NCI-H748 treated with DMSO at 0.1 percent for 48 hours (cell line): ENCODE measurements at places on chromosomes 1 and 21.

DNA sequence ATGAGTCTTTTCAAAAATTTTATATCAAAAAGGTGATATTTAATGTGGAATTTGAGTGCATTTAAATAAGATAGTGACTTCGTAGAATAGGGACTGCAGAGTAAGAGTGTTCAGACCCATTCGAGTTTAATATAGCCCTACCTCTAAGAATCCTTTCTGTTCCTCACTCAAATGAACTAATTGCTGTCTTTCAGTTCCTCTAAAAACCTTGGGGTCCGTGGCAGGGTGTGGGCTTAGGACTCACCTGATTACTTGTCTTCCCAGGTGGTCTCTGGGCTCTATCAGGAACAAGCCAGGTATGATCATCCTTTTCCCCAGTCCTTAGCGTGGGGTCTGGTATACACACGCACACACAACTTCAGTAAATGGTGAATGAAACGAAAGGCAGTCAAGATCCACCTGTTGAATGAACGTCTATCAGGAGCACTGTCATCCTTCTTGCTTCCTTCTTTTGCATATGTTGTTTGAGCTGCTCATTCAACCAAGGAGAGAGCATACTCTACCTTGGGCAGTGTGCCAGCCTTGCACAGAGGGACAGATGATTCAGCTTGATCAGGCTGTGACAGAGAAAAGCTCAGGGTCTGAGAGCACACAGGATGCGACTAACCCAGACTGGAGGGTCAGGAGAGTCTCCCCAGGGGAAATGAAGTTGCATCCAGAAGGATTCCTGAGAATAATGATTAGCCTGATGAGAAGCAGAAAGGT, 1.2 kb upstream of the RNF11 start:
- DNase-seq: peak; percentile 63

- DNase-seq: no peak
Measured at GRCh38 chr21:41754479-41754891, 12.4 kb downstream of the RIPK4 start.

GRCh38 chr1:209585672-209586071, 2.2 kb downstream of the CAMK1G start:
- peak; percentile 36 for DNase-seq

GRCh38 chr1:48785869-48786268, 9.2 kb upstream of the BEND5 start:
- DNase-seq: no peak

- DNase-seq: no peak
Measured at GRCh38 chr1:217482356-217483102, 148.4 kb downstream of the GPATCH2 start.

- peak; percentile 84 for DNase-seq
Measured at GRCh38 chr1:148362626-148363438, 120.3 kb downstream of the PPIAL4G start.

- DNase-seq: no peak
Measured at GRCh38 chr1:197599789-197600188, 175.5 kb downstream of the DENND1B start.

DNA sequence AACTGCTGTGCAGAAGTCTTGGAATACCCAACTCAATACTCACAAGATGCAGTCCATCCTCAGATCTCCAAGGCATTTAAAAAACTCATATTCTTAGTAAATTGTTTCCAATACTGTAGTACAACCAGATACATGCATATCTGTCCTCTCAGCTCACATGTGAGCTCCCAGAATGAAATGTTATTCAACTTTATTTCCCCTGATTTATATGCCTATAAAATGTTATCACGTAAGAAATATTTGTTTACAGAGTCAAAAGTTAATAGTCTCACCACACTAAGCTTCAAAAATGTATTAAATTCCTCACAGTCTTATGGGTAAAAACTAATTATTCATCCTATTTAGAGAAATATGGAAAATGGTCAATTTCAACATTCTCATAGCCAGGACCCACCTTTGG, 56.6 kb downstream of the LTN1 start:
- no peak for DNase-seq

DNA sequence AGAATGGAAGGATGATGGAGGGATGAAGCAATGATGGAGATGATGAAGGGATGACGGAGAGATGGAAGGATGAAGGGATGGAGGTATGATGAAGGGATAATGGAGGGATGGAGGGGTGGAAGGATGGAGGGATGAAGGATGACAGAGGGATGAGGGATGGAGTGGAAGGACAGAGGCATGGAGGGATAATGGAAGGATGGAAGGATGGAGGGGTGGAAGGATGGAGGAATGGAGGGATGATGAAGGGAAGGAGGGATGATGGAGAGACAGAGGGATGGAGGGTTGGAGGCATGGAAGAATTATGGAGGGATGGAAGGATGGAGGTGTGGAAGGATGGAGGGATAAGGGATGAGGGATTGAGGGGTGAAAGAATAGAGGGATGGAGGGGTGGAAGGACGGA, 62.8 kb downstream of the KCNAB2 start:
- DNase-seq: no peak

DNA sequence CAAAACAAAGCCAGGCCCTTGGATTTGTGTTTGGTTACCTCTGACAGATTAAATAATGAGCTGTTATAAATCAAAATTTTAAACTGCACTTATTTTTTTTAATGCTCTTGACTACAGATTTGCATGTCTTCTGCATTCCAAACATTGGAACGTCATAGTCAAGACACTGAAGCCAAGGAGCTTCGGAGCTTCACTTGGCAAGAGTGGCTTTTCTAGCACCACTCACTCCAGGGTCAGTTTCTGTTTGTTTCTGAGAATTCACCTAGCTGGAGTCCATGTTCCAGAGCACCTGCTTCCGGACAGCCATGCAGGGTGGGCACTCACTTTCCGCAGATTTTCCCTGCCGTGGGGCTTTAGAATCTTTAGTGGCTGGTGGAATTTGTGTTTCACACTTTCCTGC, 202.9 kb downstream of the ZP4 start:
- DNase-seq: no peak

DNA sequence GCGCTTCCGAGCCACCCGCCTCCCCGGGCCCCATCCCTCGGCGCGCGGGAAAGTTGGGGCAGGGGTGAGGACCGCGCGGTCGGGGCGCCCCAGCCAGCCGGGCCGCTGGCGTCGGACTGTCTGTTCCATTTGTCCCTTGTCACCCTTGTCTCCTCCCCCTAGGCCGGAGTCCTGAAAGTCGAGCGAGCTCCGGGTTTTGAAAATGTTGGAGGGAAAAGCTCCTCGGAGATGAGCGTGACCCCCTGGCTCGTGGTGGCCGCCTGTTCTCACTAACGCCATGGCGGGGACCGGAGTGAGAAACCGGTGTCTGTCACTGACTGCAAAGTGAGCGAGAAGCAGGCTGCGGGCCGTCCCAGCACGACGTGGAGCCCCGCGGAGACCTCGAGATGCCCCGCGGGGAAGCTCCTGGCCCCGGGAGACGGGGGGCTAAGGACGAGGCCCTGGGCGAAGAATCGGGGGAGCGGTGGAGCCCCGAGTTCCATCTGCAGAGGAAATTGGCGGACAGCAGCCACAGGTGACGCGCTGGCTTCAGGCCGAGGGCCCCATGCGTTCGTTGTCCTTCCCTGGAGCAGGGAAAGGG, 491 bp downstream of the PER3 start:
- DNase-seq: no peak

DNA sequence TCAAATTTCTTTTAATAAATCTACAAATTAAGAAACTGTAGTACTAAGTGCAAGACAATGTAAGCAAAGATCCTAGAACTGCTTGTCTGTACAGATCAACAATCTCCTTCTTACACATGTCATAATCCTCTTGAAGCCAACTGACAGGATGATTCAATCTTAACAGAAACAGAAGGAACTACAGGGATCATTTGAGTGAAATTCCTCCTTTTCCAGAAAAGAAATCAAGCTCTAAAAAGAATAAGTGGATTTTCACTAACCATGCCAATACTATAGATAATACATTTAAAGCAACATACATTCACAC, 53.2 kb downstream of the RAB3GAP2 start:
- DNase-seq: no peak

DNA sequence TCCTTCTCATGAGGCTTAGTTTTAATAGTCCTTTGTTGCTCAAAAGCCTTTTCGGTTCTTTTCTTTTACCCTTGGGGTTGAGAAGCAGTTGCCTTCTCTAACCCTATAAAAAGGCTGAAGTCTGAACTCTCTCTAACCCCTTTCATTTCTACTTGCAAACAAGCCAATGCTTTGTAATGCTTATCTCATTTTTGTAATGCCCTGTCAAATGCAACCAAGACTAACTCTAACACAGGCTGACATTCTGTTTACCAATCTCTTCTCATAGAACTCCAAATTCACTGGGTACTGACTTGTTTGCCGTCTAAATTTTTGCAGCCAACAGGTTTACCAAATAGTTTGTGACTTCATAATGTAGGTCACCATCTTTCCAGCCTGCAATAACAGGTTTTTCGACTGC, 233.9 kb upstream of the SNX7 start:
- no peak for DNase-seq

GRCh38 chr1:90126834-90127233, 131.9 kb downstream of the ZNF326 start:
- no peak for DNase-seq

DNA sequence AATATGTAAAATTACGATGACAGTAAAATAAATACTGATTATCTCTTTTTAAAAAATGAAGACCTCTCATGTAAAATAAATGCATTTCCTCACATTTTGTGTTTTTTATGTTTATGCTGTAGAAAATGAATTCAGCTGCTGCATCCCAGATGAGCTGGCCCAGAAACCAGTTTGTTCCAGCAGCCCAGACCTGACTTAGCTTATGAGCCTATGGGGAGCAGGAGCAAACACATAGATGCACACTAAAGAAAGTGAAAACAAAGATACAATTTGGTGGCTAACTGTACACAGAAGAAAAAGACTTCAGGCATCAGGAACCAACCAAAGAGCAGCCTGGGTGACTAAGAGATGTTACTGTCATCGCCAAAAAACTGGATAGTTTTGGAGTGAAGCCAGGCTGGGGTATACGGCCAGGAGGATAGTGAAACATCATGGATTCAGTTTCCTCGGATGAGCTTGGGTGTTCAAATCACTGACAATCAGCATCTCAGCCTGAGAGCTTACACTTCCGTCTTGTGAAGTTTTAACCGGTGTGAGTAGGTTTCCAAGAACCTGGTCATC, 113.9 kb upstream of the BACE2 start:
- no peak for DNase-seq

GRCh38 chr1:2042830-2043773, 7.1 kb upstream of the PRKCZ start:
- DNase-seq: no peak

GRCh38 chr1:89465201-89465600, 59.4 kb upstream of the LRRC8B start:
- DNase-seq: no peak

- DNase-seq: no peak
Measured at GRCh38 chr1:165960136-165960535, 132.7 kb downstream of the UCK2 start.

- no peak for DNase-seq
Measured at GRCh38 chr1:41286486-41286885, 44.4 kb upstream of the SCMH1 start.

DNA sequence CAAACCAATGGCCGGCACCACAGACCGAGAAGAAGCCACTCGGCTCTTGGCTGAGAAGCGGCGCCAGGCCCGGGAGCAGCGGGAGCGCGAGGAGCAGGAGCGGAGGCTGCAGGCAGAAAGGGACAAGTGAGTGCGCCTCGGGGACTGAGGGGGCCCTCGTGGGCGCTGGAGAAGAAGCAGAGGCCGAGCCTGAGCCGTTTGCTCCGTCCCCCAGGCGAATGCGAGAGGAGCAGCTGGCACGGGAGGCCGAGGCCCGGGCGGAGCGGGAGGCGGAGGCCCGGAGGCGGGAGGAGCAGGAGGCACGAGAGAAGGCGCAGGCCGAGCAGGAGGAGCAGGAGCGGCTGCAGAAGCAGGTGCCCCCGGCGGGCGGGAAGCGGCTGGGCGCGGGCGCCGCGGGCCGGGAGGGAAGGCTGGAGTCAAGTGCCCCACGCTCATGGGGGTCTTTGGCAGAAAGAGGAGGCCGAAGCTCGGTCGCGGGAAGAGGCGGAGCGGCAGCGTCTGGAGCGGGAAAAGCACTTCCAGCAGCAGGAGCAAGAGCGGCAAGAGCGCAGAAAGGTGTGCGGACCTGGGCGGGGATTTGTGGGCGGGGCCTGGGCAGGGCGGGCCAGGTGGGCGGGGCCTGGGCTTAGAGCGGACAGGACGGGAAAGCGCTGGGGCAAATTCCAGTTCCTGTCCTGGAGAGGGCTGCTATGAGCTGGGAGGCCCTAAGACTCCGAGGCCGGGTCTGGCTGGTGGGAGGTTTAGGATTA, 22.7 kb downstream of the MAP7D1 start:
- DNase-seq: no peak
